ENCODE measurements at places on chromosomes 6 and 20. TPM values are rescaled to one million over a fixed set of nuclear protein-coding genes. Genes with fewer than 3 reads are reported as not detected.

DNA sequence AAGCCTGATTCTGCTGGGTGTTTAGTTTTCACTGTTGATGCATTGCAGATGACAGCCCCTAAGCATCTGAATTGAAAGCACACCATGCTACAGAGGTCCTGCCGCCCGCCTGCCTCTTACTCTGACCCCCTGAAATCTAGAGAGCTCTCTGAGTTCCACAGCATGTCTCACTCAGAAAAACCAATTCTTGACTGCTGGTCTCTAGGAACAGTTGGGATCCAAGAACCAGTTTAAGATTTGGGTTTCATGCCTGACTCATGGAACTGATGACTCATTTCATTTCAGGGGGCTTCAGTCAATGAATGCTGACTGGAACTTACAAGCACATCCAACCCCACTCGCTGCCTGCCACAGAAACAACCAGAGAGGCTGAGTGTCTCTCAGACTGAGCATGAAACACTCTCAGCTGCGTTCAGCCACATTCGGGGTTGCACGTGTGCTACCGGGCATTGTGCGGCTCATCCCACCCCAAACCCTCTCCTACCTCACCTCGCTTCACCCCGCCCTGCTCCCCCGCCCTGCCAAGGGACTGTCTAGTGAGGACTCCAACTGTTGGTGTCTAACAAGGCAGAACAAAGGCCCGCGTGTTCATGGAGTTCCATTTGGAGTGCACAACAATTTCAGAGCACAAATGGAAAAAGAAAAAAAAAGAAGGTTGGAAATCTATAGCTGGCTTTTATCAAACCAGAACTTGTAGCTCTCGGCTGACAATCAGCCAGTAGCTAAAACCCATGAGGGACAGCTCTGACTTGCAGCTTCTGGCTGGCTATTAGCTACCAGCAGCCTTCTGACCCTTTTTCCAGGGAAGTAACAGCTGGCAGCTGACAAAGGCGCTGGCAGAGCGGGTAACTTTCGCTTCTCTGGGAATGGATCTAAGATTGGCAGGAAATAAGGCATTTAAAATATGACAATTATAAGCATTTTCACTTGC is 20.0 kb upstream of the TRAF3IP2 start:
- peak overlapping the region; percentile 48 for H3K4me3 ChIP-seq
- DNase-seq: no peak
- H3K4me1 ChIP-seq: peaks cover 50% of the 10 kb centered on the region

- no peak overlapping the region for H3K4me3 ChIP-seq
- no peak for DNase-seq
These were observed 257.2 kb upstream of the EYS start for GRCh38 chr6:65964261-65964660.

GRCh38 chr6:114987281-114987680 is 644.5 kb upstream of the HS3ST5 start:
- H3K4me3 ChIP-seq: no peak overlapping the region
- H3K36me3 ChIP-seq: no peaks in the 10 kb centered on the region
- no peak for DNase-seq
- H3K27ac ChIP-seq: no peak overlapping the region
- no peaks in the 10 kb centered on the region for H3K27me3 ChIP-seq
- H3K4me1 ChIP-seq: no peaks in the 10 kb centered on the region

GPLD1 gene
- total RNA-seq: 0.71 TPM

DNA sequence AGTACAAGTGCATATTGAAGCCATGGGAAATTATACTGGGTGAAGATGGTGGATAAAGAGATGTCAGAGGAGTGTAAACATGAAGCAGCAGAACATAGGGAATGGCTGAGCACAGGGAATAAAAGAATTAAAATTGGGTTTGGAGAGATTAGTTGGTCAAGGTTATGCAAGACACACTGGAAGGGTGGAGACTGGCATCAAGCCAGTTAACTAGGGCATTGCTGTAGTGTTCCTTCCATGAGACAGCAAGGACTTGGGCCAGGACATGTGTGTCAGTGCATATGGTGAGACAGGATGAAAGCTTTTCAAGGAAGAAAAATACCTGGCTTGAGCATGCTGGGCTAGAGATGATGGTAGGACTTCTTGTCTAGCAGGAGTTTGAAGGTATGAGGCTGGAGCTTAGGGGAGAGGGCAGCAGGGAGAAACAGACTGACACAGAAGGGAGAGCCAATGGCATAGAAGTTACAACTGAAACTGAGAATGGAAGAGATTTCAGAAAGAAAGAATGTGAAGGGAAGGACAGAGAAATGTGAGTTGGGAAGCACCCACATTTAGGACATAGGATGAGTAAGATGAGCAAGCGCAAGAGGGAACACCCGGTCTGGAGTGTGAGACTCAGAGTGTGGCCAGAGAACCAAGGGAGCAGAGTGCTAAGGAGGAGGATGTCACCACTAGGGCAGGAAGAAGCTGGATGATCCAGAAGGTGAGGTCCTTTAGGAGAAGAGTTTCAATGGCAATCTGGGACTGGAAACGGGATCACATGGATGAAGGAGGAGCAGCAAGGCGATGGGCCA is 14.5 kb upstream of the TMEM170B start:
- H3K36me3 ChIP-seq: no peaks in the 10 kb centered on the region
- no peaks in the 10 kb centered on the region for H3K27me3 ChIP-seq
- no peak overlapping the region for H3K27ac ChIP-seq
- no peaks in the 10 kb centered on the region for H3K4me1 ChIP-seq
- no peak for DNase-seq
- H3K4me3 ChIP-seq: no peak overlapping the region

TAF8 gene
- 28.5 TPM for total RNA-seq

- H3K36me3 ChIP-seq: no peaks in the 10 kb centered on the region
- peak overlapping the region; percentile 53 for H3K27ac ChIP-seq
- DNase-seq: peak; percentile 65
- peaks cover 27% of the 10 kb centered on the region for H3K4me1 ChIP-seq
These were observed 59.5 kb upstream of the BMP2 start for GRCh38 chr20:6708010-6708409.

- no peak overlapping the region for H3K27ac ChIP-seq
- H3K4me3 ChIP-seq: no peak overlapping the region
- H3K36me3 ChIP-seq: no peaks in the 10 kb centered on the region
- no peak for DNase-seq
These were observed 230.9 kb upstream of the DTNBP1 start for GRCh38 chr6:15893556-15894253.

DNA sequence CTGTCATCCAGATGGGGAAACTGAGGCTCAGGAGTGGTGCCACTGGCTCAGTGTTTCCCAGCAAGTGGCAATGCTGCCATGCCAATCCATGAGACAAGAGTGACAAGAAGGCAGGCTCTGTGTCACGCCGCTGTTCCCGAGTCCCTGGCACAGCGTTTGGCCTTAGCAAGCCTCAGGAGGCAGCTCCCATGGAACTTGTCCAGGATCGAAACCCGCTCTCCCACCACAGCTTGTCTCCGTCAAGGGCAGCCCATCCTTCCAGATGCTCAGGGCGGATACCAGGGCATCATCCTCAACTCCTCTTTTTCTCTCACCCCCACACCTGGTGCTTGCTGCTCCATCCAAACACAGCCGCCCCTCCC is 110.6 kb upstream of the PTPN1 start:
- H3K36me3 ChIP-seq: no peaks in the 10 kb centered on the region
- DNase-seq: no peak
- H3K4me3 ChIP-seq: peak overlapping the region; percentile 14

DNA sequence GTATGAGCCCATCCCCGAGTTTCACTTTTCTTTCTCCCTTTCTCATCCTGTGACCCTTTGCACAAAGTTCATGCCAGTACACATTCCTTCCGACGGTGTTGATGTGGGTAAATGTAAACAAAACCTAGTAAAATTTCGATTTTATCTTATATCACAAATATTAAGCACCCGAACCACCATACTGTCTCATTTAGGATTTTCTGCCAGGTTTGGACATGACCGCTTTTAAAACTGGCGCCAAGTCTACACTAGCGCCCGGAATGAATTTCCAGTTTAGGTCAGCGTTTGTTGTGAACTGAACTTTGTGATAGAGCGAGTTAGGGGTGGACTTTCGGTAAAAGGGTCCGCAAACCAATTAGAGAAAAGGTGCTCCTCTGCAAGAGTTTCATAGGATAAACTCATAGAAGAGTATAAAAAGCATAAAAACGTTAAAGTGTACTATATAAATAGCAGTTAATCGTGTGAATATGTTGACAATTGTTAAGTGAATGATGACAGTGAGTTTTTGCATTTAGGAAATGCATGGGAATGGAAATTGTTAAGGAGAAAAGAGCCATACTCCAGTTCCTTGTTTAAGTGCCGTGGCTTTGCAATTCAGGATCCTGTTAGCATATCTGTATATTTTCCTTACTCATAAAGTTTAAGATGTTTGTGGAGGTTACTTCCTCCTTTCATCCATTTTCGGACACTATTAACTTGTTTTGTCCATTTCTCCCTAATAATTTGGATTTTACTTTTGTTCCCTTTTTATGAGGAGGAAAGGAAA is 937 bp downstream of the AKAP7 start:
- H3K4me3 ChIP-seq: peak overlapping the region; percentile 81
- H3K27ac ChIP-seq: peak overlapping the region; percentile 95
- no peak for DNase-seq
- no peaks in the 10 kb centered on the region for H3K36me3 ChIP-seq

- H3K27me3 ChIP-seq: peaks cover 15% of the 10 kb centered on the region
- H3K4me3 ChIP-seq: no peak overlapping the region
- no peak overlapping the region for H3K27ac ChIP-seq
- no peaks in the 10 kb centered on the region for H3K4me1 ChIP-seq
These were observed 65.0 kb downstream of the QRSL1 start for GRCh38 chr6:106694343-106694742.

TPD52L2 gene
- 72.0 TPM for total RNA-seq

GRCh38 chr20:48822879-48823385 is 4.9 kb downstream of the PREX1 start:
- DNase-seq: no peak
- peak overlapping the region; percentile 23 for H3K27ac ChIP-seq
- no peak overlapping the region for H3K4me3 ChIP-seq
- H3K4me1 ChIP-seq: peaks cover 64% of the 10 kb centered on the region
- no peaks in the 10 kb centered on the region for H3K36me3 ChIP-seq

PNRC1 gene
- 180 TPM for total RNA-seq

DNA sequence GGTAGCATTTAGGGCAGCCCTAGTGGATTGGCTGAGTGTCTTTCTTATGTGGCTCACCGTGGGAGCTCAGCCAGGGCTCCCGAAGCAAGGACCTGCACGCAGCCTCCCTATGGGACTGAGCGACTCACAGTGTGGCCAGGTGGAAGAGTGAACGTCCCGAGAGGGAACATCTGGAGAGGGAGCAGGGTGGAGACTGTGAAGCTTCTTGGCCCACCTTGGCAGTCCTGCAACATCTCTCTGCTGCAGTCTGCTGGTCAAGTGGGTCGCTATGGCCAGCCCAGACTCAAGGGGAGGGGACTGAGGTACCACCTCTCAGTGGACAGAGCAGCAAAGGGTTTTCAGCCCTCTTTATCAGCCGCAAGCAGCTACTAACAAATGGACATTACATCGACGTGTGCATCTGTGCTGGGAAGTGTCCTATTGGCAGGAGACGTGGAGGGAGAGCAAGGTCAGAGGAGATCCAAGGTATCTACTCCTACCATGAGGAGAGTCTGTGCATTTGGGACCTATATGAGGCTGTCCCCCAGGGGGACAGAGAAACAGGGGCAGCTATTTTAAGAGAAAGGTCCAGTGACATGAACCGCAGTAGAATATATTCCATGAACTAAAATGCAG is 49.0 kb upstream of the NXT1 start:
- peaks cover 9% of the 10 kb centered on the region for H3K27me3 ChIP-seq
- no peak overlapping the region for H3K4me3 ChIP-seq
- H3K27ac ChIP-seq: no peak overlapping the region
- DNase-seq: no peak
- no peaks in the 10 kb centered on the region for H3K36me3 ChIP-seq

DNA sequence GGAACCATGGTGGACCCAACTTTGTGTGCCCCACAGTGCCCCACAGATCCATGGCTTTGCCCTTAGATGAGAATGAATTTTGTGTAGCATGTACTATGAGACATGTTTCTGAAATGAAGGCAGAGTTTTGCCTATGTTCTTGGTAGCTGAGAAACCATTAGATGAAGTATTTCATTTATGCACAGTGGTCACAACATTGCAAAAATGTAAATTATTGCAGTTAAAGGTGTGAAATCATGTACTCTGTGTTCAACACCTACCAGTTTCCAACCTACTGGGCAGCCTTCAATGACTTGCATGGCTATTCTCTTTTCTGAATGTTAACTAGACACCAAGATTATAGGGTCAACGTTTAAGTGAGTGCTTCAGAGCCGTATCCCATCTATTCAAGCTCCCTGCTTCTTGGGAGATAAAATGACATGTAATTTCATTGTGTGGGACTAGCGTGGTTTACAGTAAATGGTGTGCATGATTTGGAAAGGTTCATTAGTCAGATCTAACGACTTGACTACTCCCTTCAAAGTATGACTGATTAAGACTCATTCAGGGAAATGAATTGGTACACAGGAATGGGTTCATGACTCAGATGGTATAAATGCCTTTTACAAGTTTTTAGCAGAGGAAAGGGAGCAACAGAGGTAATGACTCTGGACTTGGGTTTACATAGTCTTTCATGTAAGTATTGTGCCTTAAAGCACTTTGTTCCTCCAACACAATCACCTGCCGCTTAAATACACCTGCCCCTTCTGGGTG is 106.1 kb upstream of the AKIRIN2 start:
- no peaks in the 10 kb centered on the region for H3K4me1 ChIP-seq
- no peak overlapping the region for H3K4me3 ChIP-seq
- no peak overlapping the region for H3K27ac ChIP-seq
- H3K27me3 ChIP-seq: peaks cover 22% of the 10 kb centered on the region

- no peak for DNase-seq
- H3K27ac ChIP-seq: no peak overlapping the region
- H3K36me3 ChIP-seq: no peaks in the 10 kb centered on the region
- no peak overlapping the region for H3K4me3 ChIP-seq
- no peaks in the 10 kb centered on the region for H3K27me3 ChIP-seq
These were observed 41.5 kb upstream of the ECI2 start for GRCh38 chr6:4176907-4177306.

- H3K27me3 ChIP-seq: no peaks in the 10 kb centered on the region
- no peak overlapping the region for H3K27ac ChIP-seq
- H3K36me3 ChIP-seq: no peaks in the 10 kb centered on the region
- no peak for DNase-seq
These were observed 105.8 kb downstream of the SLX4IP start for GRCh38 chr20:10540636-10541493.

DNA sequence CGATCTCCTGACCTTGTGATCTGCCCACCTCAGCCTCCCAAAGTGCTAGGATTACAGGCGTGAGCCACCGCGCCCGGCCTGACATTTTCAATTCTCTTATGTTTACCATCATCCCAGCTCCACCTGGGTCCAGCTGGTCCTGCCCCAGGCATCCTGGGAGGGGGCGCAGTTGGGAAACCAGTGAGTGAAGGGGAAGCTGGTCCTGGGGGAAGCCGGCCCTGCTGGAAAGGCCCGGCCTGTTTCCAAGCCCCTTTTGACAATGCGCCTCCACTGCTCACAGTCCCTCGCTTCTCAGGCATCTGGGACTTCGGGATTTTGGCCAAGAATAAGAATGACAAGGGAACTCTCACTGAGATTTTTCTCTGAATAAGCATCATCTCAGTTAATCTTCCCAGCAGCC is 14.2 kb downstream of the SLC13A3 start:
- no peak overlapping the region for H3K27ac ChIP-seq
- peaks cover 69% of the 10 kb centered on the region for H3K27me3 ChIP-seq
- no peak overlapping the region for H3K4me3 ChIP-seq
- DNase-seq: no peak
- H3K36me3 ChIP-seq: no peaks in the 10 kb centered on the region
- H3K4me1 ChIP-seq: no peaks in the 10 kb centered on the region
